Immature natural killer cell (primary cell): ENCODE measurements at places on chromosomes 6 and 20. TPM values are rescaled to one million over a fixed set of nuclear protein-coding genes. Genes with fewer than 3 reads are reported as not detected.

- DNase-seq, result no peak
Measured at GRCh38 chr6:139881236-139881635, 506.8 kb upstream of the CITED2 start.

GRCh38 chr20:507006-507758 is 36.4 kb downstream of the CSNK2A1 start:
- DNase-seq, result no peak

- no peak for DNase-seq
Measured at GRCh38 chr6:142329486-142330113, 27.8 kb downstream of the ADGRG6 start.

DNA sequence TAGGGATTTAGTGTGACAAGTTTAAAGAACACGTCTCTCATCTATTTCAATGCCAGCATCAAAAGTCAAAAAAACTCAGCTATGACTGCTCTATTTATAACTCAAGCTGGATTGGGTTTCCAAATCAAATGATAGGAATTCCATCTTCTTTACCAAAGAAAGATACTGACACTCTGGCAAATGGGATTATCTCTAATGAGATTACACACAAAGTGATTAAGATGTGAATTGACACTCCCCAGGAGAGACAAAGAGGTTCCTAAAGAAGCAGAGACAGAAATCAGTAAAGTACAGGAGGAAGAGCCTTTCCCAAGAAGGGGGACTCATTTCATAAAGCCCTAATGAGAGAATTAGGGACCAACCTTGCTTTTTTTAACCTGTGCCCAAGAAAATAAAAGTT is 92.1 kb downstream of the ID4 start:
- DNase-seq, result no peak

OR12D3 gene
- polyA plus RNA-seq, result not detected
